ENCODE measurements at places on chromosomes 3 and 15.
A peak's percentile ranks its signal among the peaks of the same experiment; 100 is the strongest.

- no peak for DNase-seq
Measured at GRCh38 chr3:102089239-102089638, 239.9 kb downstream of the NFKBIZ start.

DNA sequence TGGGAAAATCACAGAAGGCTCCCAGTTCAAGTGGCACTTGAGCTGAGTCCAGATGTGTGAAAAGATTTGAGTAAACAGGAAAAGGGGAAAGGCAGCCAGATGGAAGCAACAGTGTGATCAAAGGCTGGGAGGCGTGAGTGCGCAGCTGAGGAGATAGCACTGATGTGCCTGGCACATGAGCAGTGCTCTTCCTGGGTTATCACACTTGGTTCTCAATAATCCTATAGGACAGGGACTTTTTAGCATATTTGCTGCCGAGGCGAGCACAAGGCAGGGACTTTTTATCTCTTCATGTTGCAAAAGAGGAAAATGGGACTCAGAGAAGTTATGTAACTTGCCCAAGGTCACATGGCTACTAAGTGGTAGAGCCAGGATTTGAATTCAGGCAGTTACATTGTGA lies 39.6 kb downstream of the CORO2B start:
- DNase-seq, result no peak

DNA sequence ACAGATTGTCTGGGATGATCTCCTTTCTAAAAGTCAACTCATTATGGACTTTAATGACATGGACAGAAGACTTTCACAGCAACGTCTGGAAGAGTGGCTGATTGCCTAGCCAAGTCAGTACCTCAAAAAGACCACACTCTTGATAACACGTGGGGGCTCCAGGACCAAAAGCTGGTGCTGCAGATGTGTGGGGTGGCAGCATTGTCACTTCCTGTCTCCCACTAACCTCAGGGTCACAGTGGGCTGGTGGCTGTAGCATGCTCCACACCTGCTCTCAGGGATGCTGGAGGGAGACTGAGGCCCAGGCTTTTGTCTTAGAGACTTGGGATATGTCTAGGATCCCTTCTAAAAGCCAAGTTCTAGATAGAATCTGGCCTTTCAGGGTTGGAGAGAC lies 118.1 kb downstream of the APBA2 start:
- DNase-seq, result no peak

GRCh38 chr3:133058243-133058642 lies 20.1 kb downstream of the TMEM108 start:
- DNase-seq, result no peak

DNA sequence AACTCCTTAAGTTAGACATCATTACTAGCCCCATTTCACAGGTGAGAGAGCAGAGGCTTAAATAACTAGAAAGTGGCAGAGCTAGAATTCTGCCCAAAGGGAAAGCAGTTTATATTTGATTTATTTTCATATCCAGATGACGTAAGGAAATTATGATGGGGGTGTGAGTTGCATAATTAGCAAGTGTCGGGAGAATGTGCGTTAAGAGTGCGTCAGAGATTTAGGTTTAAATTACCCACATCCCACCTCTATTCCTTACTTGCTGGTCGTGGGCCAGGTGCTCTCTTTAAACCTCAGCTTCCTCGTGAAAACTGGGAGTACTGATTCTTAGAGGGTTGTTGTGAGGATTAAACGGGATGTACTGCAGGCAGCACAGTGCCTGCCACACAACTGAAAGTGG lies 32.3 kb downstream of the FSTL1 start:
- DNase-seq, result no peak

- DNase-seq, result no peak
Measured at GRCh38 chr15:33852094-33852493, 116.2 kb upstream of the CHRM5 start.

- no peak for DNase-seq
Measured at GRCh38 chr3:116001151-116001621, 377.9 kb downstream of the GAP43 start.

DNA sequence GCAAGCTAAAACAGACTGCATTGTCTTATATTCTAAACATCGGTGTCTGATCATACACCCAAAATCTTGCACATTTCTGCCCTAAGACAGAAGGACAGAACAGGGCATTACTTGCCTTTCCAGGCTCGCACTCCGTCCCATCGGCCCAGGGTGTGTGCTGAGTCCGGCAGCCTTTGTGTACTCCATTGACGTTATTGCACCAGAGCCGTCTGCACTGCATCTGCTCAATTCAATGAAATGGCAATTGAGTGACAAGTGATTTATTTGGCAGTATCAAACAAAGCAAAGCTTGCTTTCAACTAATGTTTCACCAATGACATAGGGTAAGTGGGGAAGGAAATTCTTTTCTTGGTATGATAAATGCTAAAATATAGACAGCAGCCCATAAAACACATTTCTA lies 40.0 kb downstream of the ADAMTS9 start:
- no peak for DNase-seq

GRCh38 chr3:145942052-145942451 lies 218.9 kb downstream of the PLOD2 start:
- DNase-seq, result no peak

GRCh38 chr3:140712301-140712700 lies 34.4 kb downstream of the TRIM42 start:
- no peak for DNase-seq

GRCh38 chr3:39249453-39250115 lies 30.3 kb downstream of the CX3CR1 start:
- no peak for DNase-seq

- DNase-seq, result peak; percentile 16
Measured at GRCh38 chr3:115403786-115404185, 219.5 kb upstream of the GAP43 start.

DNA sequence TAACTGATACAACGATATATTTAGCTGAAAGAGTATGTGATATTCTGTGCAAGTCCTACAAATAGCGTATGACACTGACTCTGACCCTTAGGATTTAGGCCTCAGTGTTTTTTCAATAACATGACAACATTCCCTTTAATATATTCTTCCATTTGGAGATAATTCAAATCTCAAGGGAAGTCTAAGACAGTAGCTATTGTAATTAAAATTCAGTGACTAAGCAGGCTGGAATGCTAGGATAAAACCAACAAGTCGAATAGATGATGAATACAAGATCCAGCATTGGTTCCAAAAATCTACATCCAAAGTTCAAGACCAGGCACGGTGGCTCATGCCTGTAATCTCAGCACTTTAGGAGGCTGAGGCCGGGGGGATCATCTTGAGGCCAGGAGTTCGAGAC lies 56.2 kb downstream of the QTRT2 start:
- DNase-seq, result no peak

DNA sequence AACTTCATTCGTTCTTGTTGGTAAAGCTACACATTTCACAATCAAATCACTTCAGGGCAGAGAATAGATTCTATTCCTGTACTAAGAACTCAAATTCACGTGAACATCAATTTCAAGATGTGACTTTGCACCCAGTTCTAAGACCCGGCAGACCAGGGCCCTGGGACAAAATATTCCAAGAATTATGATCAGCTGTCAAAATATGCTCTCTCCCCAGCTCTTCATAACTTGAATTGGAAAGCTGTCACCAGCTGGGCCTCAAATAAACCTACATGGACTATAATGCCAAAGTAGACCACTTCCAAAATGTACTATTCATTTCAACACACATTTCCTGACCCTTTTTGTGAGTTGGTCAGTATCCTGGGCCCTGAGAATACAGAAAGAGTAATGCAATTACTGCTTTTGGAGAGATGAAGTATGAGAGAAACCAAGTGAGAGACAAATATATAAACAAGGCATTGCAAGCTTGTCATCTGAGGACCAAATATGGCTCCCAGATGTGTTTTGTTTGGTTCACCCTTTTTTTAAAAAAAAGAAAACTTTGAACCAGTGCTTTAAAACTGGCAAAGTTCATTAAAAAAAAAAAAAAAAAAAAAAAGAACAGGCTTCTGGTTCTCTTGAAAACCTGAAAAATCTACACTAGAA lies 14.9 kb downstream of the MAGI1 start:
- DNase-seq, result no peak

DNA sequence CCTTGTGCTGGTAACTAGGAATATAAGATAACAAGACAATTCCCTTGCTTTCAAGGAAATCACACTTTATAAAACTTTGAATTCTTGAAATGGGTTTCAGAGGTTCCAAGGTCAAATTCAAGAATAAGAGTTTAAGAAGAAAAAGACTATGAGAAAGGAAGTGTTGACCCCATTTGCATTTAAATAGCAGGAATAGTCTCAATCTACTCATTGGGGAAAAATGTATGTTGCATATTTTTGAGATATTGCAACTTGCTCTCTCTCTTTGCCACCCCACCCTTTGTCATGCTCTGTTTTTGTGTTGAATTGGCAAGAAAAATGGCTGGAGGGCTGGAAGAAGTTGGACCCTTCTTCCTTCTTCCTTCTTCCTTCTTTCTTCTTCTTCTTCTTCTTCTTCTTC lies 699.2 kb downstream of the TUSC7 start:
- DNase-seq, result no peak

- DNase-seq, result no peak
Measured at GRCh38 chr3:41498847-41499246, 299.5 kb downstream of the CTNNB1 start.

GRCh38 chr3:14125193-14126016 lies 553 bp downstream of the TMEM43 start:
- DNase-seq, result peak; percentile 54

Measured in WERI-Rb-1 (cell line).